ENCODE measurements at places on chromosomes 2 and 18. TPM values are rescaled to one million over a fixed set of nuclear protein-coding genes. Genes with fewer than 3 reads are reported as not detected.

- DNase-seq = no peak
Measured at GRCh38 chr2:196403471-196403870, 232.1 kb upstream of the STK17B start.

The KCNG2 gene
- total RNA-seq = 0.84 TPM

- DNase-seq = no peak
Measured at GRCh38 chr18:76451396-76452331, 43.4 kb downstream of the ZNF516 start.

The SERPINB5 gene
- not detected for total RNA-seq

GRCh38 chr2:201987426-201987825, 46.2 kb upstream of the FZD7 start:
- no peak for DNase-seq

DNA sequence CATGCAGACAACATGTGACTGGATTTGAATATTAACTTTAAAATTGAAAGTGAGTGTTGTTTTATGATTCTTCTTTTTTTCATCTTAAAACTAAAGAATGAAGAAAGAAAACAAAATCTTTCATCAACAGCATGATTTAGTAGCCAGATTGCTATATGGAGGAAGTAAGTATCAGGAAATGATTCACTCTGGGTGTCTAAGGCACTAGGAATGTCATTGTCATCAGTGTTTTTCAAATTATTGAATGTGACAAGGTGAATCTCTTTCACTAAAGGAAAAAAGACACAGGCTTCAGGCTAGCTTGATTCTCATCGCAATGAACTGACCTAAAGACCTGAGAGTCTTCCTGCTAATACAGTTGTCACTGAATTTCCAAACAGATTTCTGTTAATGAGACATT, 430.1 kb downstream of the FBXO15 start:
- no peak for DNase-seq

- no peak for DNase-seq
Measured at GRCh38 chr18:48858676-48859075, 92.1 kb downstream of the SMAD7 start.

GRCh38 chr18:63765837-63766236, 9.4 kb upstream of the SERPINB7 start:
- no peak for DNase-seq

- no peak for DNase-seq
Measured at GRCh38 chr18:26941584-26941983, 76.1 kb upstream of the AQP4 start.

The COL4A3 gene
- 8.6 TPM for total RNA-seq

GRCh38 chr2:144453486-144454158, 66.3 kb downstream of the ZEB2 start:
- DNase-seq = no peak

The SPATS2L gene
- total RNA-seq = 53.1 TPM

DNA sequence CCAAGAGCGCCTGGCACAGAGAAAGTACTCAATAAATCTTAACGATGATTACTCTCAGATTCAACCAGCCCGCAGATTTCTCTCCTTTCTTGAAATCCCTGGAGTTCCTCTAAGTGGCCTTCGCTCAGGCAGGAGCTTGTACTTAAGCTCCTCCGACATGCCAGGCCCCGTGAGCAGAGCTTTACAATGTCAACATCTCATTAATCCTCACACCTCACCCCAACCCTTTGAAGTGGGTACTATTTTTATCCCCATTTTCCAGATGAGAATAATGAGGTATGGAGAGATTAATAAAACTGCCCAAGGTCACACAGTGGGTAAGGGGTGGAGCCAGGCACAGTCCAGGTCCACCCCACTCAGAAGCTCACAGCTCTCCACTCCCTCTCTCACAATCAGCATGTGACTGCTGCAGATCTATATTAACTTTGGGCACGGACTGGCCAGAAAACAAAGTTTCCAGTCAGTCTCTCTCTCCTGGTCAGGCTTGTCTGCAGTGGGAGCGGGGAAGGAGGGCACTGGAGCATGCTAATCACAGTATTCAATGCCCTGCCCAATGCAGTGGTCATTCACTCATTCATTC, 18.0 kb downstream of the DNMT3A start:
- no peak for DNase-seq

DNA sequence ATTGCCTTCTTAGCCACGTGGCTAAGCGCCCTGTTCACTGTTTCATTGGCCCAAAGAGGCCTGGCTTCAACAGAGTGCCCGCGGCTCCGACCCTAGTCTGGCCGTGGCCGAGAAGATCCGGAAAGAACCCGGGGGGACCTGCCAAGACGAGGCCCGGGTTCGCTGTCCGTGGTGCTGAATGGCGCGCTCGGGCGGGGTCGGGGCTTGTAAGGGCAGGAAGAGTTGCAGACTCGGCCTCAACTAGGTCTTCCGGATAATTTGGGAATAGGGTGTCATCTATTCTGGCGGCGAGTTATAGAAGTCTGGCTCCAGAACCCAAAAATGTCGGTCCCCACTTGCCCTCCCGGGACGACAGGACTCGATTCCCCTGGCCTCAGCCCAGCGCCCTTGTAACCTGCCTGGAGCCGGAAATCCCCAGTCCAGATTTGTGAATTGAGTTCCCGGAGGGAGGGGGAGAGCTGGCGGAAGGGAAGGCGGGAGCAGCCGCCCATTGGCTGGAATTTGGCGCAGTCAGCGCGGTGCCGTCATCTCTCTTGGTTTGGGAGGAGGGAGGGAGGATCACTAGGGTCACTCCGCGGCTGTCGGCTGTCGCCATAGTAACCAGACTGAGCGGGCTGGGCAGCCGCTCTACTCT, 3.5 kb downstream of the CDK5R2 start:
- DNase-seq = no peak

DNA sequence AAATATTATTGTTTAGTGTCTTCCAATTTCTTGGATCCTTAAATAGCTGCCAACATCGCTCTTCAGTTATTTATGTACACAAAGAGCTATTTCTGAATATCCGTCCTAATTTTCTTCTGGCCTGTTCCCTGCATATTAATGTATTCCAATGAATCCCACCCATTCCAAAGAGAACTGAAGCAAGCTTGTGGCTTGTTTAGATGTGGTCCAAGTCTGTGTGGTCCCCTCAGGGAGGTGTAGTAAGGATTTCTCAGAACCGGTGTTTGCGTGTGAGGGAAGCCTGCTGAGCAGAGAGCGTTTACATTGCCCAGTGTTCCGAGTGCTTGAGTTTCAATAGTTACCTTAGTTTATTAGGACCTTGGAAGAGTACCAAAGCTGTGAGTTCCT, 25.1 kb upstream of the IL1R1 start:
- no peak for DNase-seq

- peak; percentile 60 for DNase-seq
Measured at GRCh38 chr2:85777441-85777861, 23.7 kb downstream of the ATOH8 start.

GRCh38 chr2:84492571-84492970, 23.7 kb upstream of the DNAH6 start:
- DNase-seq = no peak
